Central memory CD4-positive, alpha-beta T cell (primary cell): ENCODE measurements at places on chromosomes 7 and 10.

GRCh38 chr7:4182605-4183300 lies 499.3 kb upstream of the FOXK1 start:
- no peak for DNase-seq

- no peak for DNase-seq
These were observed 16.8 kb upstream of the RAMP3 start for GRCh38 chr7:45140827-45141226.

GRCh38 chr7:110454713-110455112 lies 636.2 kb upstream of the LRRN3 start:
- no peak for DNase-seq

- no peak for DNase-seq
These were observed 7.4 kb downstream of the APBB1IP start for GRCh38 chr10:26445411-26446031.

- DNase-seq = no peak
These were observed 4.5 kb upstream of the ZNF438 start for GRCh38 chr10:31036209-31036608.

- no peak for DNase-seq
These were observed 14.5 kb upstream of the ZNF777 start for GRCh38 chr7:149475121-149476045.

- no peak for DNase-seq
These were observed 3.9 kb downstream of the BBIP1 start for GRCh38 chr10:110915035-110915434.

DNA sequence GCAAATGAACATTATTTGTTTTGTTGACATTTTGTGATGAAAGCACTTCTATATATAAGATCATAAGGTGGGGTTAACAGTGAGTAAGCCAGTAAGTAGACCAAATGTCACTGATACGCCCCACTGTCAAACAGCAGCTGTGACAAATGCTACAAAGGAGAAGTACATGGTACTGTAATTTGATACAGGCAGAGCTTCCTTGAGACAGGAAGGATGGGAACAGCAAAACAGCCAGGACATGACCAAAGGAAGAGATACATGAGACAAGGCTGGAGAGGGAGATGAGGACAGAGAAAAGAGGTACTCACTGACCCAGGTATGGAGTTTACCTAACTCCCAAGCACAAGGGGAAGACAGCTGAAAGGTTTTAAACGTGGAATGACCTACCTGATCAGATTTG lies 127.0 kb downstream of the SRPK2 start:
- DNase-seq = no peak
